ENCODE measurements at places on chromosomes 7 and 10.

GRCh38 chr10:131896403-131896802 is 4.4 kb upstream of the PPP2R2D start:
- no peak for DNase-seq

GRCh38 chr10:98858525-98858924 is 377.1 kb downstream of the HPSE2 start:
- no peak for DNase-seq

DNA sequence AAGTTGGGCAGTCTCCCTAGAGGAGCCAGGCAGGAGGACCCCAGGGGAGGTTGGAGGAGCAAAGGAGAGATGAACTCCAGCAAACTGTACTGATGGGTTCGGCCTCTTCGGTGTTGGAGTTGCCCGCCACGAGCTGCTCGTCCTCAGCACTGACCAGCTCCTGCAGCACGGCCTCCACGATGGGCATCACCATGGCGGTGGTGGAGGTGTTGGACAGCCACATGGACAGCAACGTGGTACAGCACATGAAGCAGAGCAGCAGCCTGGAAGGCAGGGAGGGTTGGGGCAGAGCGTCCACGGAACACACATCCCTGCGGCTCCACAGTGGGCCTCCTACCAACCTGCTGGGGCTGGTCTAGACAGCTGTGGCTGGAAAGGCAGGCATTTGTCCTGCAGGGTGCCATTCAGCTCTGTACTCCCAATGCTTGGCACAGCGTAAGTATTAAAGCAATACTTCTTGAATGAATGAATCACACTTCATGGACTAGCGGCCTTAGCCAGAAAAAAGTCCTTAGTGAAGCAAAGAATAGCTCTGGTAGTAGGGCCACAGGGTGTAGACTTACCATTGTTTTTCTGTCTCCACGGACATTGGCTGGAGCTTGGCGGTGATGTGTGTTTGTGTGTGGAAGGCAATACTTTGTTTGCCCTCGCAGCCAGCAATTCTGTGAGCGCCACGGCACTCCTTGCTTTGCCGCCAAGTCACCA is 21.8 kb downstream of the SLC13A4 start:
- DNase-seq = no peak

DNA sequence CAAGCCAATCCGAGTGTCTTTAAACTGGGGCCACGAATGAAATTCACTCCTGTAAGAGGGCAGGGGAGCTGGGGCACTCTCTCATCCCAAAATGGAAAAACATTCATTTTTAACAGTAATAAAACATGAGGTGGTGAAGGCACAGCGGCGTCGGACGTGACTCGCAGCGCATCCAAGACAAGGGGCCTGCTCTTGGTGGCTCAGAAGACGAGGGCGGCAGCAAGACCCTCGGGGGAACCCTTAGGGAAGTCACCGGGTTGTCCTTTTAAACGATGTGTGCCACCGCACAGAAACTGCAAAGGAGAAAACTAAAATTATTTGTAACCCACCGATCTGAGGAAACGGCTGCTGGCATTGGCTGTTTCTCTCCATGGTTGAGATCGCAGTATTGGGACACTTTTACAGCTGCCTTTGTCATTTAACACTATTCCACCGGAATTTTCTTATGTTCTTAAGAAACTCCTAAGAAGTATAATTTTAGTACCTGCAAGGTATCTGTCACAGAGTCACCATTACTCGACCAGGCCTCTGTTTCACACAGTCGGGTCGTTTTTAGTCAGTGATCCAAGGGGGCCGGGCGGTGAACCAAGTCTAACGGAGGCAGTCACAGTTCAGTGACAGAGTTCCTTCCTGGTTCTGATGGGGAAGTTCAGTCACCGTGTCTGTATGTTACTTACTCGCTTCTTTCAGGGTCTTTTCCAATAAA is 159.3 kb downstream of the PTPRN2 start:
- DNase-seq = no peak

DNA sequence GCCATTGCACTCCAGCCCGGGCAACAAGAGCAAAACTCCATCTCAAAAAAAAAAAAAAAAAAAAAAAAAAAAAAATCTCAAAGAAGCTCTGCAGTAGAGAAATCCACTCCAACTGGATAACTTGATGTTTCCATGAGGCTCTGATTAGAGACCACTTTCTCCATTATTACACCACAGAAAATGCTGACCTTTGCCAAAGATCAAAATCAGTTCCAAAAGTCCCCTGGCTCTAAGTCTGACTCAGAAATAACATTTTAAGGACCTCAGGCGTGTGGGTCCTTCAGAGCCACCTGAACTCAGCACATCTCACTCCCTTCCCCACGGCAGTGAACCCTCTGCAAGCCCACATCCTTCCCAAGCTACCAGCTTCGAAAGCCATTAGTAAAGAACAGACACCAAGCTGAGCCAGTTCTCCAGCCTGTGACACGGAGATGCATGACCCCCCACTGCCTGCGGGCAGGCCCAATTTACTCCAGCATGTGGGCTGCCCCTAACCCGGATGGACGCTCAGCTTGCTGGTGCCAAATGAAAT is 13.8 kb upstream of the TMEM120A start:
- no peak for DNase-seq

All from tibial nerve (tissue), 4 donors.